GM06990 (cell line): ENCODE measurements at places on chromosomes 2 and 18.
A peak's percentile ranks its signal among the peaks of the same experiment; 100 is the strongest.

DNA sequence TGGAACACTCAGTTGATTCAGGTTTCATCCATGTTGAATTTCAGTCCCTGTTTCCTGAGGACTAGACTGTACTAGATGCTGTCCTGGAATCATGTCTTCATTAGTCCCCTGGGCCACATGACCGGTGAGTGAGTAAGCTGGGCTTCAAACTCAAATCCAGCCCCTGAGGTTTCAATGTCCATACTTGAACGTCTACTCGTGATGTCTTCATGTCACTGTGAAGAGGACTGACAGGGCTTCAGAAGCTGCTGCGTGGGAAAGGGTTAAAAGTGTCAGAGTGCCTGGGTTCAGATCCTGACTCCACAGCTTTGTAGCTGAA, 101.2 kb downstream of the CDK15 start:
- DNase-seq: no peak

DNA sequence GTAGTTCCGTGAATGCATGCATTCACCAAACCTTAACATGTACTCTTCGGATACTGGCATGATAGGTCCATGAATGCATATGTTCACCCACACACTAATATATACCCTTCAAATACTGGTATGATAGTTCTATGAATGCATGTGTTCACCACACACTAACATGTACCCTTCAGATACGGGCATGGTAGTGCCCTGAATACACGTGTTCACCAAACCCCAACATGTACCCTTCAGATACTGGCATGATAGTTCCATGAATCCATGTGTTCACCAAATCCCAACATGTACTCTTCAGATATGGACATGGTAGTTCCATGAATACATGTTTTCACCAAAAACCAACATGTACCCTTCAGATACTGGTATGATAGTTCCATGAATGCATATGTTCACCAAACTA, 48.5 kb upstream of the ALKAL2 start:
- DNase-seq: no peak

DNA sequence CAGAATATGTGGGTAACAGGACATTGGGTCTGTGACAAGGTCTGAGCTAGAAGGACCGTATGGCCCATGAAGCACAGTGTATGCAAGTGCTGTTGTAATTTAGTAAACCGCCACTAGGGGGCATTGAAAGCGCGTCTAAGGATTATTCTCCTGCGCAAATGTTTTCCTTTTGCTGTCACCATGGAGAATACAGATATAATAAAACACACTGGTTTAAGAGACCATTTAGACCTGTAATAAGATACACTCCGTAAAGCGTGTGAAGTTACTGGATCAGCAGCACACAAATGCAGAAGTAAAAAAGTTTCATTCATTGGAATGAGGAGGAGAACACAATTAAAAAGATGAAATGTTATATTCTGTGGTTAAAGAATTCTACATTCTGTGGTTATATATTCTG, 272.4 kb downstream of the AGAP1 start:
- no peak for DNase-seq

DNA sequence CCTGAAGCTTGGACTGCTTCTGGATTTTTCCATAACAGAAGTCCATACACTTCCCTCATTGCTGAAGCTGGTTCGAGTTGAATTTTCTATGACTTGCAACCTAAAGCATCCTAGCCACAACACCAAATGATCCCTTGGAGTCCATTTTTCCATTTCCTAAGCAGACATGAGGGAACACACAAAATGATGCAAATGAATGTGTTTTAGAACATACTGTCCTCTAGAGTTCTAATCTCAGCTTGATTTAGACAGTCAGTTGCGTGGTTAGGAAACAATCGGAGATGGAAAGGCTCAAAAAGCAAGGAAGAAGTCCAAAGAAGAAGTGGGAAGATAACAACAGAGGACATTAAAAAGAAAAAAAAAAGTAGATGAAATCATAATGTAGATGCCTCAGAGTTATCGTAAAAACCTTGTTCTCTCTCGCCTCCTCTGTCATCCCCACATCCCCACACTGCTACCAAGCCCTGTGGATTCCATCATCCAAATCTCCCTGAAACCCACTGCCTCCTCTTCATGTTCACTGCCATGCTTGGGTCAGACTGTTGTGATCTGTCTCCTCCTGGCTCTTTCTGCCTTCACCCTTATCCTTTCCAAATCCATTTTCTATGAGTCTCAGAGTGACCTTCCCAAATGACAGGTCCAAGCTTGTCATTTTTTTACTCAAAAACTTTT, 58.4 kb downstream of the TMEM247 start:
- no peak for DNase-seq

DNA sequence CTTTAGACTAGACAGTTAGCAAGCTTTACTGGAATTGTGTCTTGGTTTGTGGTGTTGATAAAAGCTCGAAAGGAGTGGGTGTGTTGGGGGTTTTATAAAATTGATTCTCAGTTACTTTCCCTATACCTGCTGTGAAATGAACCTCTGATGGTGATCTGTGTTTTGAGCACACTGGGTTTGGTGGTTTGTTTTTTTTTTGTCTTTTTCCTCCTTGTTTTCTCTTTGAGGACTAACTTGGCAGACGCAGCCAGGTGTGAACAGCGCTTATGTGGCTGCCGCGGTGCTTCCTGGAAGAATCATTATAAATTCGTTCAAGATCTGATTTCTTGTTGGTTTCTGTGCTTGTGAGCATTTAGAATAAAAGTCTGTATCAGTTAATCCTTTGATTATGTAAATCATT, 28.5 kb downstream of the GRHL1 start:
- DNase-seq: no peak

GRCh38 chr2:191486584-191487320, 191.2 kb upstream of the NABP1 start:
- DNase-seq: no peak

DNA sequence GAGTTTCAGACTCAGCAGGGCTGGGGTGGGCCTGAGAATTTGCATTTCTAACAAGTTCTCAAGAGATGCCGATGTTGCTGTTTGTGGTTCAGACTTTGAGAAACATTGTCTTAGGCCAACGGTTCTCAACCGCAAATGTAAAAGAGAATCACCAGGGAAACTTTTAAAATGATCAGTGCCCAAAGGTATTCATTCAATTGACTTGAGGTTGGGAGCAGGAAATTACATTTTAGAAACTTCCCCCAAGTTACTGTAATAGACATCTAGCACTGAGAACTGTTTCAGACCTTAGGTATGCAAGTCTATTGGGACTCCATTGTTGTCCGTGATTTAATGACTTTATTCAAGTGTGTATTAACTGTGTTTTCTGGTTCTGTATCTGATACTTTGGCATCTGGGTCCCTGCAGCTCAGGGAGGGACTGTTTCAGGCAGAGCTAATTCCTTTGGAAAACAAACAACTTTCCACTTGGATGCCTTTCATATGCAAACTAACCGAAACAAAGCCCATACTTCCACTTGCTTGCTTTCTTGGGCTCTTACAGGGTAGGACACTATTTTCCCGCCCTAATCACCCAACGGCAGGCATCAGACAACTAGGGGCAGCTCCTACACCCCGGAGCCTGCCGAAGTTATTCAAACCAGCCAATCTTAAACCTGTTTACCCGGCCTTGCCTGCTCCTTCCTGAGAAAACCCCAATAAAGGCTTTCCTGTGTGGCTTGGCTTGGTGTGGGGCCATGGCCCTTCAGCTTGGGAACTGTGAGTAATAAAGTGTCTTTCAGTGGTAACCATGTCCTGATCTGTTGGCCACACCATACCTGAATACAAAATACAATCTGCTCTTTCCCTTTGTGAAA, 97.6 kb downstream of the POLE4 start:
- peak; percentile 66 for DNase-seq

DNA sequence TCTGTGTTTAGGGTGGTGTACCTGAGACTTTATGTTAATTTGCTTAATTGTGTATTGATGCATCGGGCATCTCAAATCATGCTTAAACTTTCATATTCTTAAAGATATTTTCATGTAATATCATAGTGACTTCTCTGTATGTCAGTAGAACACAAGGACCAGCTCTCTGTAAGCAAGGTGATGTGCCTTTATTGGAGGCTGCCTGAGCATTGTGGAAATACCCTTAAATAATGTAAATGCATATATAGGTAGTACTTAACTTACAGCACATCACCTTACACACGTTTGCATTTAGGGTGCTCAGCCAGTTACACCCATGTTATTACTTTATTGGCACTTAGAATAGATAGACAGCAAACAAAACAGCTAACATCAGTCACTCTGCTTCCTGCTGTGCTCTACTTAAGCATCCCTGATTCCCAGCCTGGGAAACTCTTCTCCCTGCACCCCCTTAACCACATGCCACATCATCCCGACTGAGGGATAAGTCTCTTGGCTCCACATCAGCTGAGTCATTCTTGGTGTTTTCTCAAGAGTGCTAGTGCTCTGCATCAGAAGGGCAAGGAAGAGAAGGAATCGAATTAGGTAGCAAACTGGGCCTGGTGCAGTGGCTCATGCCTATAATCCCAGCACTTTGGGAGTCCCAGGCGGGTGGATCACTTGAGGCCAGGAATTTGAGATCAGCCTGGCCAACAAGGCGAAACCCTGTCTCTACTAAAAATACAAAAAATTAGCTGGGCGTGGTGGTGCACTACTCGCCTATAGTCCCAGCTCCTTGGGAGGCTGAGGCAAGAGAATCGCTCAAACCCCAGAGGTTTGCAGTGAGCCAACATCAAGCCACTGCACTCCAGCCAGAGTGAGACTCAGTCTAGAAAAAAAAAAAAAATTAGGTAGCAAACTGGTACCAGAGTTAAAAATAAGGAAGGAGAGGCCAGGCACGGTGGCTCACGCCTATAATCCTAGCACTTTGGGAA, 108.7 kb downstream of the MAP3K20 start:
- no peak for DNase-seq

DNA sequence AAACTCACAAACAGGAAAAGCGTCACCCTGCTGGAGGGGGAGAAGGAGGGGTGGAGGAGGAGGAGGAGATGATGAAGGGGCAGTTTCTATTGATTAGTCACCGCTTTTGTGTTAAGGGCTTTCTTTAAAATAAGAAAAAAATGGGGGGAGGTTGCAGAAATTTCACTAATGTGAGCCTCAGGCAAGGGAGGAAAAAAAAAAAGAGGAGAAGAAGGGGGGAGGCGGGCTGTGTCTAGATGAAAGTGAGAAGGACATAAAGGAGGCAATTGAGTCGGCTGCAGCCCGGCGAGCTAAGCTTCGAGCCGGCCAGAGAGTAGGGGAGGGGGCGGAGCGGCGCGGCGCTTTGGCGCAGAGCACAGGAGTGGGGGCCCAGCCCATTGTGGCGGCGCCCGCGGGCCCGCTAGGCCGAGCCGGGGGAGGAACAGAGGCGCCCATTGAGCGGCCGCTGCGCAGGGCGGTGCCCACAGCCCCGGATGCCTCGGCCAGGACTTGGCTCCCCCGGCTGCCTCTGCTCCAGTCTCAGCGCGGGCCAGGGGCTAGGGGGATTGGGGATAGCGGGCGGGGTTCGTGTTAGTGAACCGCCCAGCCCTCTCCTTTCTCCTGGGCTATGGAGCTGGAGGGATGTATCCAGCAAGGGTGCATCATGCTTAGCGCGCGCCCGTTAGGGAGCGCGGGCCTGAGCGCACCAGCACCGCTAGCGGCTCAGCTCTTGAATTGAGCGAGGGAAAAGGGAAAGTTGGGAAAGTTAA, 7.9 kb downstream of the PAX3 start:
- no peak for DNase-seq

- DNase-seq: no peak
Measured at GRCh38 chr2:111673526-111673925, 210.5 kb downstream of the ANAPC1 start.

- DNase-seq: no peak
Measured at GRCh38 chr2:184119989-184120800, 478.1 kb upstream of the ZNF804A start.

- DNase-seq: no peak
Measured at GRCh38 chr2:100192825-100193224, 50.4 kb upstream of the AFF3 start.
